SK-N-SH (cell line): ENCODE measurements at places on chromosomes 12 and 14.
A peak's percentile ranks its signal among the peaks of the same experiment; 100 is the strongest.

DNA sequence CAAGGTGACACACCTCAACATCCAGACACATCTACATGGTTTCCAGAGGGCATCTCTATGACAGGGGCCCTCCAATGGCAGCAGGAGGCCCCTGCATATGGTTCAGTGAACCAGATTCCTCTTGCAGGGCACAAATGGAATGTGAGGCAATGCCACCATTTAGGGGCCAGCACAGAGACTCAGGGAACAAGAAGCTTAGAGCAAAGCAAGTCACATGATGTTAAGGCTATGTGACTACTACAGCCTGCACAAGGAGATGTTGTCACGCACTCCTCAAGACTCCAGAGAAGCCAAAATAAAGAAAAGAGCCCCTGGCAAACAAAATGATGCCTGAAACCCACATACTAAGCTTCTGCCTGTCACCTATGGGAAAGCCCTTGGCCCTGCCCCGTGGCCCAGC, 95.2 kb downstream of the RBM19 start:
- H3K4me3 ChIP-seq, result no peak overlapping the region
- H3K36me3 ChIP-seq, result no peaks in the 10 kb centered on the region; the same call in 1 of the 2 replicates
- H3K27me3 ChIP-seq, result no peaks in the 10 kb centered on the region
- DNase-seq, result no peak
- peaks cover 19% of the 10 kb centered on the region; the same call in 1 of the 2 replicates for H3K4me1 ChIP-seq

DNA sequence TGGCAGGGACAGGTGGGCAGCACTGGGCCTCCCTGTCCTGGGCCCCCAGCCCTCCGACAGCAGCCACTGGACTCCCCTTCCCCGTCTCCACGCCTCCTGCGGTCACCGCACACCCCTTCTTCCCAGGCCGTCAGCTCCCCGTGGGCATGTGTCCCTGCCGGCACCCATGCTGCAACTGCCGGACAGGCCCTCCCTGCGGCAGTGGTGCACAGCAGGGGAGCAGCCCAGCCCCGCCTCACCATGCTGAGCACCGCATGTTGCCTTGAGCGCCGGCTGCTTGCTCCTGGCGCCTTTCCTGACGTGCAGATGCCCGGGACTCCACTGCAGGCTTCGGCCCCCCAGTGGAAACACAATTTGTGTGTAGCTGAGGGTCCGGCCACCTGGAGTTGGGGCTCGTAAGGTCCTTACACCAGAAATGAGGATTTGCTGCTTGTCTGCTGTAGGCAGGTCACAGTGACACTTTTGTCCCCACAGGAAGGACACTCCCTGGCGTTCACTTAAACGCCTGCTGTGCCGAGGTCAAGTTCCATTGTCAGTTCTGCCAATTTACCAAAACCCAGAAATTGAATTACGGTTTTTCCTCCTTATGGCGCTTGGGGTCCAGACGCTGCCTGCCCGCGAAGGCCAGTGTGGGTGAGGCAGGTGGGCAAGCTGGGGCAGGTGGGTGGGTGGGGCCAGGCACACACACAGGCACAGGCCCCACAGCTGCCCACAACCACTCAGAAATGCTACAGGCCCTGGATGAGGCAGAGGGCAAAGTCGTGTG, 28.2 kb upstream of the MMP17 start:
- no peak overlapping the region for H3K27ac ChIP-seq
- no peaks in the 10 kb centered on the region for H3K27me3 ChIP-seq
- H3K4me1 ChIP-seq, result peaks cover 3% of the 10 kb centered on the region; the same call in 1 of the 2 replicates
- H3K4me3 ChIP-seq, result no peak overlapping the region
- DNase-seq, result no peak

- peak overlapping the region; percentile 99 for H3K27ac ChIP-seq
- DNase-seq, result no peak
- H3K36me3 ChIP-seq, result peaks cover 30% of the 10 kb centered on the region
- H3K4me1 ChIP-seq, result peaks cover 7% of the 10 kb centered on the region
- no peak overlapping the region for H3K4me3 ChIP-seq
- no peaks in the 10 kb centered on the region for H3K27me3 ChIP-seq
Observed at GRCh38 chr12:14949631-14950030, 11.3 kb upstream of the ERP27 start.

DNA sequence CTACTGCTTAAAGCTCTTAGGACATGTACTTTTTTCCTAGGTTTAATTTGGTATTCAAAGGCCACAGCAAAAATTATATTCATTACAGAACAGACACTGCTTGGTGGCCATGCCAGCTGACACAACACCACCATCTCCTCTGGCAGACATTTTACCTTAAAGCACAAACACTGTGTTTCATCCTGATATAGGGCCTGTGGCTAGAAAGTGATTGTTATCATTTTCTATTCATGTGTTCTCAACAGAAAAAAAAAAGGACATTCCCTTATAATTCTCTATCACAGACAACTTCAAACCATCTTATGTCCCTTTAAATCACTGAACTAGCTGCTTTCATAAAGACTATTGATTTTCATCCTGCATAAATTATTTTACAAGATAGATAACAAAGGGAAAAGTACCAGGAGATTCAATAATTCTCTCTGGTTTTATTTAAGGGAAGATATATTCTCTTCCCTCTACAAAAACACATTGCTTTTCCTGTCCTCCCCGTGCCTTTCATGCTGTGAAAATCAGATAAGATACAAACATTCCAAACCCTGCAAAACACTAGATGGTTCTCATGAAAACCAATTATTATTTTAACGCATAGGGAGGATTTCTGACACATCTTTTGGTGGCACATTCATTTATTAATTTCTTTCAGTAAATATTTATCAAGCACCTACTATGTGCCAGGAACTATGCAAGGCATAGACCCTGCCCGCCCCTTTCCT, 139.3 kb upstream of the TMCC3 start:
- no peaks in the 10 kb centered on the region for H3K36me3 ChIP-seq
- H3K4me1 ChIP-seq, result peaks cover 12% of the 10 kb centered on the region
- peak overlapping the region; percentile 70 for H3K27ac ChIP-seq
- peak; percentile 49 for DNase-seq
- H3K4me3 ChIP-seq, result no peak overlapping the region

- no peaks in the 10 kb centered on the region for H3K4me1 ChIP-seq
- no peaks in the 10 kb centered on the region for H3K27me3 ChIP-seq
- H3K4me3 ChIP-seq, result no peak overlapping the region
- H3K36me3 ChIP-seq, result no peaks in the 10 kb centered on the region
- no peak overlapping the region for H3K27ac ChIP-seq
- DNase-seq, result peak; percentile 22
Observed at GRCh38 chr12:21296751-21297406, 37.8 kb downstream of the SLCO1A2 start.

GRCh38 chr12:52761802-52762201, 15.3 kb downstream of the KRT76 start:
- H3K27me3 ChIP-seq, result no peaks in the 10 kb centered on the region; the same call in 1 of the 2 replicates
- no peak overlapping the region for H3K4me3 ChIP-seq
- no peaks in the 10 kb centered on the region for H3K4me1 ChIP-seq
- no peaks in the 10 kb centered on the region for H3K36me3 ChIP-seq
- DNase-seq, result no peak

DNA sequence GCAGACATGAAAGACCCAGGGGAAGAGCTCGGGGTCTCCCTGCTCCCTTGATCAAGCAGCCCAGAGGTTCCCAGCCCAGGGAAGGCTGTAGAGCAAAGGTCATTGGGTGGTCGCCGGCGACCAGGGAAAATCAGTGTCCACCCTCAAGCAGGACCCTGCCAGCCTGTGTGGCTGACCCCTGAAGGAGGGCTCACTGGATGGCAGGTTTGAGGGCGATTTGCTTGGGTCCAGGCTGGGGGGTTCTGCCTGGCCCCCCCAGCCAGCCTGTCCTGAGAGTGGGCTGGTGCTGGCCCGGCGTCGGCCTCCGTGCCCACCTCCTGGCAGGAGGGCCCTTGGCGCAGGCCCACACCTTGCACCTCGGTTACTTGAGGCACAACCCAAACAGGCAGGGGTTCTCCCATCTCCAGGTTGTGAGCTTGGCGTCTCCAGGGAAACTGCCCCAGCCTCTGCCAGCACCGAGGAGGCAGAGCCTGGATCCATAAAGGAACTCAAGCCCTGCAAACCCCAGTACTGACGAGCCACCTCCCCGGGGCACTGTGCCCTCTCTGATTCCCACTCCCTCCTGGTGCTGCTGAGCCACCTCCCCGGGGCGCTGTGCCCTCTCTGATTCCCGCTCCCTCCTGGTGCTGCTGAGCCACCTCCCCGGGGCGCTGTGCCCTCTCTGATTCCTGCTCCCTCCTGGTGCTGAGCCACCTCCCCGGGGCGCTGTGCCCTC, 329.0 kb upstream of the SFSWAP start:
- no peak overlapping the region for H3K4me3 ChIP-seq
- no peak overlapping the region for H3K27ac ChIP-seq
- no peaks in the 10 kb centered on the region for H3K36me3 ChIP-seq
- no peak for DNase-seq

DNA sequence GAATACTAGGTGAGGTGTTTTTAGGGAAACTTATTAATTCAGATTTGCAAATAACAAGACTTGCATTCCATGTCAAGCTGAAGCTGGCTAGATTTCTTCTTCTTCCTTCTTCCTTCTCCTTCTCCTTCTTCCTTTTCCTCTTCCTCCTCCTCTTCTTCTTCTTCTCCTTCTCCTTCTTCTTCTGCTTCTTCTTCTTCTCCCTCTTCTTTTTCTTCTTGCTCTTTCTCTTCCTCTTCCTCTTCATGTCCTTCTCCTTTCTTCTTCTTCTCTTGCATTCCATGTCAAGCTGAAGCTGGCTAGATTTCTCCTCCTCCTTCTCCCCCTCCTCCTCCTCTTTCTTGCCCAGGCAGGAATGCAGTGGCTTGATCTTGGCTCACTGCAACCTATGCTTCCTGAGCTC, 297.8 kb downstream of the PRKD1 start:
- H3K27ac ChIP-seq, result no peak overlapping the region
- no peaks in the 10 kb centered on the region for H3K27me3 ChIP-seq
- no peaks in the 10 kb centered on the region for H3K4me1 ChIP-seq
- no peak for DNase-seq

GRCh38 chr12:14959463-14959862, 1.9 kb downstream of the ARHGDIB start:
- H3K4me3 ChIP-seq, result no peak overlapping the region; the same call in 1 of the 2 replicates
- DNase-seq, result no peak
- peaks cover 36% of the 10 kb centered on the region for H3K4me1 ChIP-seq
- no peaks in the 10 kb centered on the region for H3K36me3 ChIP-seq
- peak overlapping the region; percentile 94 for H3K27ac ChIP-seq

- no peak overlapping the region for H3K4me3 ChIP-seq
- H3K27ac ChIP-seq, result no peak overlapping the region
- H3K27me3 ChIP-seq, result no peaks in the 10 kb centered on the region
- H3K4me1 ChIP-seq, result no peaks in the 10 kb centered on the region
- H3K36me3 ChIP-seq, result no peaks in the 10 kb centered on the region
- DNase-seq, result no peak
Observed at GRCh38 chr14:44168566-44168965, 338.5 kb downstream of the FSCB start.

DNA sequence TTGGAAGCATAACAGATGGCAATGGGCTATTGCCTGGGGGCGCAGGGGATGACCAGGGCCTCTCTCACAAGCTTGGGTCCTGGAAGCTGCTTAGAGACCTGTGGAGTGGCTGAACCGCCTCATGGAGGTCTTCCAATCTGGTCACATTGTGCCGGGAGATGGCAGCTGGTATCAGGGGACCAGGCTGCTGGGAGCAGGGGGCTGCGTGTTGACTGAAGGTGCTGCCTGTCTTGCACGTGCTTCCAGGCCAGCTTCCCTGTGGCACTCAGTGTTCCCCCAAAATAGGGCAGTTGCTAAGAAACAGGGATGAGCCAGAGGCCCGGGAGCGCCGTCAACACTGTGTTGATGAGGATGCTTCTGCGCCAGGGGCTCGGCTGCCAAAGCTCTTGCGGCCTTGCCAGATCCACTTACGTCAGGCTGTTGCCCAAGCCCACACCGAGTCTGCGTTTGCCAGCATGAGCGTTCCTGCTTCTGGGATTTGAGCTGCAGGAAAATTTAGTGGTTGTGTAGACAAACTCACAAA, 39.8 kb downstream of the ELK3 start:
- no peak overlapping the region for H3K4me3 ChIP-seq
- H3K4me1 ChIP-seq, result peaks cover 17% of the 10 kb centered on the region
- peak; percentile 53 for DNase-seq

GRCh38 chr14:42626986-42627385, 1020.3 kb downstream of the LRFN5 start:
- H3K4me1 ChIP-seq, result no peaks in the 10 kb centered on the region
- no peaks in the 10 kb centered on the region for H3K27me3 ChIP-seq
- no peak for DNase-seq
- no peaks in the 10 kb centered on the region for H3K36me3 ChIP-seq
- no peak overlapping the region for H3K4me3 ChIP-seq
